ENCODE measurements at places on chromosomes 3 and 15.

- DNase-seq: no peak
Measured at GRCh38 chr15:98946301-98947255, 61.0 kb downstream of the PGPEP1L start.

- no peak for DNase-seq
Measured at GRCh38 chr3:186922790-186923189, 7.5 kb upstream of the ST6GAL1 start.

DNA sequence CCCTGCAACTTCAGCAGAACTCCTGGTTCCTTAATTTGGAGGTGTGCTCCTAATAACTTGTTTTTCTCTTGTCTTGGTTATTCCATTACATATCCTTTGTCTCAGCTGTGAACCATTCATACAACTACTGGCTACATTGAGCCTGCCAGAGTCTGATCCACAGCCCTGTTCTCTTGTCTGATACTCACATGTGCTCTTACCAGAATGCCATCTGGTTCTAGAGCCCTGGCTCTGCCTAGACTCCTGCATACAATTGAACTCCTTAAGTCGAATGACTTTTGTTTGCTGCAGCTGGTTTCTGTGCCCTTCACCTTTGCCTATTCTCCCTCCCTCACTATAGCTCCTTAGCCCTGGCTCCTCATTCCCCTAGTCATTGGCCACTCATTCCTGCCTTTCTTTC, 85.5 kb downstream of the LRRC28 start:
- DNase-seq: no peak

- no peak for DNase-seq
Measured at GRCh38 chr15:40857601-40858341, 13.9 kb downstream of the SPINT1 start.

- peak; percentile 49 for DNase-seq
Measured at GRCh38 chr3:153052096-153052460, 109.9 kb upstream of the RAP2B start.

- DNase-seq: no peak
Measured at GRCh38 chr3:62818347-62818746, 56.9 kb downstream of the CADPS start.

GRCh38 chr3:31766669-31767068, 214.4 kb downstream of the OSBPL10 start:
- no peak for DNase-seq

DNA sequence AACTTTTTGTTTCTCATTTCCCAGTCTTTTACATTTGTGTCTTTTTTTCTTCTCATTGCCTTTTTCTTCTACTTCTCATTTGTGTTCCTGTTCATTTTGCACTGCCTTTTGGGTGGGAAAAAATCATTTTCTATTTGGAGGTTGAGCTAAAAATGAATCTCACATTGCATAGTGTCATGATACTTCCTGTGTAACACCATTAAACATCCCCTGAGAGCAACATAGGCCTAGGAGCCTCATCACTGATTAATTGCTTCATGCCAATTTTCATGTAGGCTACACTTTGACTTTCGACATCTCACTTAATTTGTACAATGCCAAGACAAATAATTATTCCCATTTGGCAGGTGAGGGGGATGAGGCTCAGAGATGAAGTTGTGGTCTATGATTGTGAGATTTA, 279.2 kb downstream of the EDEM1 start:
- no peak for DNase-seq

- DNase-seq: no peak
Measured at GRCh38 chr3:169420429-169420828, 243.1 kb downstream of the MECOM start.

Measured in HS-5 (cell line).